NCI-H1417 (cell line): ENCODE measurements at places on chromosomes 5 and 9.

- DNase-seq: no peak
Observed at GRCh38 chr5:156800929-156801328, 49.2 kb upstream of the PPP1R2B start.

DNA sequence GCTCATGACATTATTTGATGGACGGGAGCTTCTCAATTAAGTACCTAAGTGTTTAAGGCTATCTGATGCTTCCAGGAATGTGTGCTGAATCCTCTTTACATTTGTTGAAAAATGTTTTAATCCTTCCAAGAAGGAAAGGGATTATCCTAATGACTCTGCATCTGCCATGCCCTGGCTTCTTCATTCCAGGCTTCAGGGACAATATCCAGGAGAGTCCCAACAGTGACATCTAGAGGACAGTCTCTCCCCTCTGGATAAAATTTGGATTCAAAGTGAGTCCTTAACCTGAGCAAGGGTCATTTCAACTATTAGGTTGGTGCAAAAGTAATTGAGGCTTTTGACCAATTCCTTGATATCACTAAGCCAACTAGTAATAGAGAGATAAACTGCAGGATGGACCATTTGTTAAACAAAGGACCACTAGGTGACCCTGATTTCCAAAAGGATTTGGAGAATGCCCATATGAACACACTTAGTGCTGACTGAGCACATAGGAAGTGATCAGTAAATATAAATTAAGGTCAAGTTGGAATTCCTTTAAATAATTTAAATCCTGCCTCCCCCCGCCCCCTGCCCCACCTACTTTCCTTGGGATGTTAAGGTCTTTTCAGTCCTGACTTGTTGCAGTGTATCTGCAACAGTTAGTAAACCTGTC lies 19.1 kb downstream of the TNFSF8 start:
- peak; percentile 70 for DNase-seq

GRCh38 chr9:135882011-135882410 lies 25.3 kb downstream of the CAMSAP1 start:
- no peak for DNase-seq

GRCh38 chr5:149635394-149635793 lies 54.1 kb downstream of the ARHGEF37 start:
- peak; percentile 32 for DNase-seq

DNA sequence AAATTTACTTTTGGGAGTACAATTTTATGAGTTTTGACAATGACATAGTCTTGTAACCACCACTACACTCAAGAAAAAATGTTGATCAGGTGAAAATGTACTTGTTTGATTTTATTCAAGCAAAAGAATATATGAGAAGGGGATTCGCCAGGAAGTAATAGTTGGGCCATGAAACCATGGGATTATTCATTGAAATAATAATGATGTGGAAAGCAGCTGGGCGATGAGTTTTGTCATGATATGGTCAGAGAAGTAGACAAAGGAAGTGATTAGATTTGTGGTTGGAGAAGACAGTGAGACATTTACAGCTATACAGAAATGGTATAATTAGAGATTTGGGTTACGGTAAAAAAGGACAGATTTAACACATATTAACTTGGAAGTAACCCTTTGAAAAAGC lies 11.2 kb downstream of the HMGCR start:
- no peak for DNase-seq

GRCh38 chr9:112863746-112864145 lies 26.9 kb downstream of the SLC46A2 start:
- no peak for DNase-seq

- no peak for DNase-seq
Observed at GRCh38 chr5:179405426-179406030, 60.3 kb upstream of the ADAMTS2 start.
